ENCODE measurements at places on chromosomes 1 and 21.

DNA sequence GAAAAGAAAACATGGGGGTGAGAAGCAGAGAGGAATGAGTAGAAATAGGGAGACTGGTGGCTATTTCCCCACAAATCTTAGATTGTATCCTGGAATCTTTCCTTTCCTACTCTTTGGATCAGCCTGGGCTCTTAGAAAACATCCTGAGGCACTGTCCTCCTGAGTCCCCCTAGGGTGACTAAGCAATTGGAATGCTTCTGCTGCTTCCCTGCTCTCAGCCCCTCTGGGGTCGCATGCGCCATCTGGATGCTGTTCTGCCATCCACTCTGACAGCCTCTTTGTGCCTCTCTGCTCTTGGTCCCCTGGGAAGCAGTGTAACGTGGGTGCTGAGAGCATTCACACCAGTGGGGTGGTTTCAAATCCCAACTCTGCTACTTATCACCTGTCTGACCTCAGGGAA lies 443.0 kb downstream of the SIPA1L2 start:
- DNase-seq = no peak

- DNase-seq = no peak
These were observed 6.5 kb downstream of the TTLL10 start for GRCh38 chr1:1179983-1180861.

- no peak for DNase-seq
These were observed 16.2 kb downstream of the DRAXIN start for GRCh38 chr1:11707621-11708276.

DNA sequence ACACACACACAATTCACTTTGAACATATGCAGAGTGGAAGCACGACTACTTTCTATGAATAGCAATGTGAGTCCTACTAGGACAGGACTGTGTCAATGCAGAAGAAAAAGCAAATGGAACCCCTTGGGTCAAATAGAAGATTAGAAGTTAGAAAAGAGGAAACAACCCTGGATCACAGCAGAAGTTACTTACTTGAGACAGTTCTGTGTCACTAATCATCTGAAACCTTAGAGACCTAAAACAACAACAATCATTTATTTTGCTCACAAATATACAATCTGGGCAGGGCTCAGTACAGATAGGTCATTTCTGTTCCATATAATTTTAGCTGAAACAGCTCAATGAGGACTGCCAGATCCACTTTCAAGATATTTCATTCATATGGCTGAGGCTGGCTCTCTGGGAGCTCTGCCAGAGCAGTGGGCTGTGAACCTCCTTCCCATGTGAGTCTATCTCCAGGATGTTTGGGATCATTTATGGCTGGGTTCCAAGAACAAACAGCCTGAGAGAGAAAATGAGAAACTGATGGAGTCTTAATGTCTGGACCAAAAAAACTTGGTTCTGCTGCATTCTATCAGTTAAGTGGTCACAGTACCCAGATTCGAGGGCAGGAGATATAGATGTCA lies 42.5 kb upstream of the IL10 start:
- peak; percentile 49 for DNase-seq

GRCh38 chr1:73463873-73464272 lies 734.1 kb downstream of the LRRIQ3 start:
- DNase-seq = no peak

- peak; percentile 74 for DNase-seq
These were observed 254.4 kb downstream of the AKT3 start for GRCh38 chr1:243595527-243596210.

GRCh38 chr21:21387916-21388315 lies 389.7 kb downstream of the NCAM2 start:
- no peak for DNase-seq

- DNase-seq = no peak
These were observed 165.2 kb downstream of the NTMT2 start for GRCh38 chr1:170310951-170311350.

GRCh38 chr1:57111175-57111574 lies 145.4 kb upstream of the C8B start:
- DNase-seq = no peak

DNA sequence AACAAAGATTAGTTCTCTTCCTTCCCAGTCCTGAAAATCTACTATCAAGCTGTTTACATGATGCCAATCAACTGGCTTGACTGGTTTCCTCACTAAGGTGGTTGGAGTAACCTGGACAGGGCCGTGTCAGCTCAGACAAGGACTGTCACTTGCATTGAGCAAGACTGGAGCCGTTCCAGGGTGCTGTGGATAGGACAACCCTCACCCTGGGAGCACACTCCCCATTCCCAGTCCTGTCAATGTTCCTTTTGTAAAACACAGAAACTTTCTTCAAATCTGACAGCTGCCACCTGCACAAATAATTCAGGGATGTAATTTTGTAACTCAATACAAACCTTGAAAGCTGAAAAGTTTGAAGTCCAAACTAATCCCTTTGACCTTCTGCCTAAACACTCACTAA lies 31.4 kb downstream of the PLPP3 start:
- DNase-seq = no peak

DNA sequence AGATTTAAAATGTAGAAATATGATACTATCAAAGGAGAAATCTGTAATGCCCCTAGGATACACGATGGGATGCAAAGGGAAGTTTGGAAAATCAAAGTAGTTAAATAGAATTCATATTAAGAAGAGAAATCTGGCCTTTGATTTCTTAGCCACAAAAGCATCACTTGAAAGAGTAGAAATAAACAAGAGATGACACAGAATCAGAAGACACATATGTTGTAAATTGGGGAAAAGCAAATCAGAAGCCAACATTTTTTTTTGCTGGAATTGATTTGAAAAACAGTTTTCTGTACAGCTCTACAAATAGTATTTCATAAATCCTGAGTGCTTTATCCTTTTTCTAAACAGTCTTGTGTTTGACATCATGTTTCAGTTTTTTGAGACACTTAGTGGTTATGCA lies 12.4 kb upstream of the TNFSF18 start:
- DNase-seq = no peak

- peak; percentile 95 for DNase-seq
These were observed 114.4 kb upstream of the GADD45A start for GRCh38 chr1:67570486-67571143.

GRCh38 chr1:84774669-84775534 lies 84.6 kb upstream of the SSX2IP start:
- DNase-seq = no peak

GRCh38 chr1:226226601-226227000 lies 3.1 kb downstream of the MIXL1 start:
- no peak for DNase-seq

- DNase-seq = no peak
These were observed 30.3 kb upstream of the CBR3 start for GRCh38 chr21:36104317-36105300.

DNA sequence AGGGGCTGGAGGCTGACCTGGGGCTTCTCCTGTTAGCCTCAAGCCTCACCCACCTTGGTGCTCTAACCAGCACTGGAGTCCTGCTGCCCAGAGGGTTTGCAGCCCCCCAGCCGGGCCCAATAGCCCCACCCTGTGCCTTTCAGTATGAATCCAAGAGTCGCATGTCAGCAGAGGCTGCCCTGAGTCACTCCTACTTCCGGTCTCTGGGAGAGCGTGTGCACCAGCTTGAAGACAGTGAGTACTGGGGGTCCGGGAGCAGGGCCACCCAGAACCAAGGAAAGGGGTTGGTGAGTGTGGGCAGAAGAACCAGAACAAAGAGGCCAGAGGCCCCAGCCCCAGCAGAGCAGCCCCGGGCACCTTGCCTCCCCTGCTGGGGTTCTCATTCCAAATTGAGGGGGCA lies 25.6 kb downstream of the CDK18 start:
- no peak for DNase-seq

DNA sequence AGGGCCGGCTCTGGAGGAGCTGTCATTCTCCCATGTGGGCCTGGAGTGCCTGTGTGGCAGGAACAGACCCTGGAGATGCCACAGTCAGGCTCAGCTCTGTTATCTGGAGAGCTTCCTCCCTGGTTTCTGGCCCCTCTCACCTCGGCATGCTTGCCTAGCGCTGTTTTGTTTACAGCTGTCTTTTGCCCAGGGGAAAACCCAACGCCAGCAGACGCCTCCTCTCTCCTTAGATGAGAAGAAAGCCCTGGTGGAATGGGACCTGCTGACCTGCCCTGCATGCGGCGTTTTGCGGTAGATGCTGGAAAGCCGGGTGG lies 104.9 kb downstream of the CRYAA start:
- DNase-seq = no peak

DNA sequence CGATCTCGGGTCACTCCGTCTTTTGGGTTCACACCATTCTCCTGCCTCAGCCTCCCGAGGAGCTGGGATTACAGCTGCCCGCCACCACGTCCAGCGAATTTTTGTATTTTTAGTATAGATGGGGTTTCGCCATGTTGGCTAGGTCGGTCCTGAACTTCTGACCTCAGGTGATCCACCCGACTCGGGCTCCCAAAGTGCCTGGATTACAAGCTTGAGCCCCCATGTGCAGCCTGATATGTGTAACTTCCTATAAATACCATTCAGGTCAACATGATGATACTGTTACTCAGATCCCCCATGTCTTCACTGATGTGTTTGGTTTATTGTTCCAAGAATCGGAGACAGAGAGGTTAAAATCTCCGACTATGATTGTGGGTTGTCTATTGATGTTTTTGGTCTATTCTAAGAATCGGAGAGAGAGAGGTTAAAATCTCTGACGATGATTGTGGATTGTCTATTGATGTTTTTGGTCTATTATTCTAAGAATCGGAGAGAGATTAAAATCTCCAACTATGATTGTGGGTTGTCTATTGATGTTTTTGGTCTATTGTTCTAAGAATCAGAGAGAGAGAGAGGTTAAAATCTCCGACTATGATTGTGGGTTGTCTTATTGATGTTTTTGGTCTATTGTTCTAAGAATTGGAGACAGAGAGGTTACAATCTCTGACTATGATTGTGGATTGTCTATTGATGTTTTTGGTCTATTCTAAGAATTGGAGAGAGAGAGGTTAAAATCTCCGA lies 17.0 kb downstream of the C1orf159 start:
- no peak for DNase-seq

GRCh38 chr1:89850844-89851415 lies 30.1 kb downstream of the LRRC8D start:
- DNase-seq = no peak

DNA sequence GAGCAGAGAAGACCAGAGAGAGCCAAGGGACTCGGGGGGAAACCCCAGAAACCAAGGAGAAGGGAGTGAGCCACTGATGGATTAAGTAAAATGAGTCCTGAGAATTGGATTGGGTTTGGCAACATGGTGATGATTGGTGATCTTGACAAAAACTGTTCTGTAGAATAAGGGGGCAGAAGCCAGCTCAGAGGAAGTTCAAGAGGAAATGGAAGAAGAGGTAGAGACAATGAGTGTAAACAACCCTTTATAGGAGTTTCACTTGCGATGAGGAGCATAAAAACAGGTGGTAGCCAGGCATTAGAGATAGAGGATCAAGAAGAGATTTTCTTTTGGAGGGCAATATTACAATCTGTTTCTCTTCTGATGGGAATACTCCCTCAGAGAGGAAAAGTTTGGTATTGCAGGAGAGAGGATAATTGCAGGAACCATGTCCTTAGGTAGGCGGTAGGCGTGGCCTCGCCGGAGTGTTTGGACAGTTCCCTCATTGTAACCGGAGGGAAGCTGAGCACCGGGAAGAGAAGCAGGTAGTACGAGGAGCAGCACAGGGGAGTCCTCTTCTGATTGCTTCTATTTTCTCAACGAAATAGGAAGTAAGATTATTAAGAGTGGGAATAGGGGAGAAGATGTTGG lies 68.4 kb upstream of the TENT5C start:
- no peak for DNase-seq
